HCEC 1CT (cell line): ENCODE measurements at places on chromosomes 3 and 15.

GRCh38 chr3:122102191-122102935, 47.2 kb downstream of the CD86 start:
- DNase-seq = no peak

DNA sequence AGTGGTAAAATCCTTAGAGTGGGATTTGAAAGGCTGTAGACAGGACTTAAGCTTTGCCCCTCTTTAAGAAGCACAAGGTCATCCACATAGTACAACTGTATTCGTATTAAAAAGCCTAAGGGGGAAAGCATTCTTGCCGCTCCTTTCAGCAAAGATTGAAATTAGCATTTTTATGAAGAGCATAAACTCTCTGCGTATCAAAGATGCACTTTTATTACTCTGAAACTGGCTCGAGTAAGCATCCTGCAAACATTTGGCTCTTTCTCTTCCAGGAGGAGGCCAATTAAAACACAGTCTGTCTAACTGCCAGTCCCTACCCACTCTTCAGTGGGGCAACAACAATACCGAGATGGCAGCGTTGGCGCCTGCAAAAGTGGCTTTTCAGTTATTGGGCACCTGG, 192.5 kb upstream of the TPRG1 start:
- DNase-seq = no peak

- DNase-seq = no peak
Measured at GRCh38 chr3:71443332-71443731, 140.2 kb downstream of the FOXP1 start.

- no peak for DNase-seq
Measured at GRCh38 chr3:113354307-113354706, 87.0 kb downstream of the CFAP44 start.

DNA sequence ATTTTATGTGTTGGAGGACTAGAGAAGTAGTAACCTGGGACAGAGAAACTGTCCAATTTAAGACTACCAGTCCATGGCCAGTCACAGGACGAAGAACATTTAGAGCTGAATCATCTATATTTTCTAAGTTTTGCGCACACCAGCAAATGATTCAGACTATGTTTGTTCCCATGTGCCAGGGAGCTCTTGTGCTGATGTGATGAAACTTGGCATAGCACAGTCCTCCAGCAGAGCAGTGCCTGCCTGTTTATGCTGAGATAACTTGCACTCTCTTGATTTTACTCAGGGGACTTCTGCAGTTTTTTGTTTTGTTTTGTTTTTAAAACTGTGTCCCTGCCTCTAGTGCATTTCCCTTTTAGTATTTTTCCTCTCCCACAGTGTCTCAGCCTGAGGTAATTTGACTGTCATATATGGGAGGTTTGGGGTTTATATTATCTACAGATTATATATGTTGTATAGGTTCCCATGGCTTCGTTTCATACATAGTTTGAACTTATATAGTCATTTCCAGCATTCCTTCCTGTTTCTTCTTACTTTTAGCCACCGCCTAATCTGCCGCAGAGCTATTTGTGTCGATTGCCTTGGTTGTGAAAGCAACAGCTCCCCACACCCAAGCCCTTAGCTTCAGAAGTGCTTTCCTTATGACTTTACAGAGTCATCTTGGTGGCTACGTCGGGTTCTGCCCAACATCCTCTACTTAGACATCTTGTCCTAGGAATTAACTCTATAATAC, 45.5 kb downstream of the PPM1L start:
- DNase-seq = peak; percentile 8

DNA sequence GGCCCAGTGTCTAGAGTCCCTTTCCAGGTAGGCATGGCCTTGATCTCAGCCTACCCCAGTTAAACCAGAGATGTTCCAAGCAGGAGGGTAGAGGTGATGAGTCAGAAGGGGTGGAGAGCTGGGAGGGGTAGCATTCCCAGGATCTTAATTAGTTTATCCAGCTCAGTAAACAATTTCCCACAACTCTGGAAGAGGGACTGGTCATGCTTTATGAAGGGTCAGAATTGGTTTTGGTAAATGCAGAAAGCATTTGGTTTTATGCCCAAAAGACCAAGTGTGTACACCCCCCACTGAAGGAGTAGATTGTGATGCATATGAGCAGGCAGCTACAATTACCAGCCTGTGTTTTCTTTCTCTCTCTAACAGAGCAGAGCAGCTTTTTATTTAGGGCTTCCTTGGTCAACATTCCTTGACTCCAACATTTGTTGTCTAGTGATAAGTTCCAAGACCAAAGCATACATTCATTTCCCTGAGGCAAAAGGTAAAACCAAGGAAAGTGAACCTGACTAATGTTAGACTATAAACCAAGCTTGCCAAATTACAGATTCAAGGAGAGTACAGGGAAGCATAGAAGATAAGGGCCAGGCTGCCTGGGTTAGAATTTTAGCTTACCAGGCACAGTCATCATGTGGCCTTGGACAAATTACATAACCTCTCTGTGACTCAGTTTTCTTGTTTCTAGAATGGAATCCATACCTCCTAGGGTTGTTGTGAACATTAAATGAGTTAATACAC, 17.6 kb downstream of the EXOSC7 start:
- peak; percentile 82 for DNase-seq

DNA sequence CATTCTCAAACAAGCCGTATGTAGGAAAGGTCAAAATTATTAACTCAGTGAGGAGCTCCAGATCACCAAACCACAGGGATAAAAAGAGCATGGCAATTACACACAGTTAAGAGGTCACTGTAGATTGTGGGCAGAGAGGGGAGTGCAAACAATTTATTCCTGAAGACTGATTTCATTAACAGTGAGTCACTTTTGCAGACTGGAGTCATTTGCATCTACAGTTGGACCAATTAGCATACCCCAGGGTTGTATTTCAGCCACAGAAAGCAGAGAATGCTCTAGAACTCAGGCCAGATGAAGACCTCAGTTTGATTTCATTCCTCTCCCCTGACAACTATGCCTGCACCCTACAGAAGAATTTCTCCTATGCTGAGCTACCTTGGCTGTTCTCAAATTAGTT, 40.1 kb downstream of the SETMAR start:
- DNase-seq = peak; percentile 18

- DNase-seq = no peak
Measured at GRCh38 chr3:75171630-75172230, 492.4 kb upstream of the FRG2C start.

GRCh38 chr3:14429237-14429636, 26.8 kb downstream of the SLC6A6 start:
- DNase-seq = no peak

DNA sequence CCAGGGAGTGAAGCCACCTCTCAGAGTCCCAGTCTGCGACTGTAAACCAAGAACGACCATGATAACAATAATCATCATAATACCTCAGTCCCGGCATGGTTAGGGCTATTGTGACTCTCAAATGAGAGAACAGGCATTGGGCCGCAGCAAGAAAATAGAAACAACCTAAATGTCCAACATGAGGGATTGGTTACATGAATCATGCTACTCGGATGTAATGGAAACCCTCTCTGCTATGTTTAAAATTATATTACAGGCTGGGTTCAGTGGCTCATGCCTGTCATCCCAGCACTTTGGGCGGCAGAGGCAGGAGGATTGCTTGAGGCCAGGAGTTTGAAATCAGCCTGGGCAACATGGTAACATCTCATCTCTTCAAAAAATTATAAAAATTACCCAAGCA, 2.8 kb downstream of the CPN2 start:
- DNase-seq = no peak

- DNase-seq = no peak
Measured at GRCh38 chr3:180570238-180570637, 31.7 kb upstream of the TTC14 start.

GRCh38 chr3:8542190-8543135, 40.8 kb downstream of the LMCD1 start:
- no peak for DNase-seq

DNA sequence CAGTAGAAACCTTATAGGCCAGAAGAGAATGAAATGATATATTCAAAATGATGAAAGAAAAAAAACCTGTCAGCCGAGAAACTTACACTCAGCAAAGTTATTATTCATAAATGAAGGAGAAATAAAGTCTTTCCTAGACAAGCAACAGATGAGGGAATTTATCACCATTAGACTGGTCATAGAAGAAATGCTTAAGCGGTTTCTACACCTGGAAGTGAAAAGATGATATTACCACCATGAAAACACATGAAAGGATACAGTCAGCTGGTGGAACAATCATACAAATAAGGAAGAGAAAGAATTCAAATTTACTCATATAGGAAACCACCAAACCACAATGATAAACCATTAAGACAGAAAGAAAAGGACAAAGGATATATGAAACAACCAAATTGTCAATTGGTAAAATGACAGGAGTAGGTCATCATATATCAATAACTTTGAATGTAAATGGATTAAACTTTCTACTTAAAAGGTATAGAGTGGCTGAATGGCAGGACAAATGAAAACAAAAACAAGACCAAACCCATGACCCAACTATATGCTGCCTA, 29.9 kb upstream of the PRR23C start:
- DNase-seq = no peak

DNA sequence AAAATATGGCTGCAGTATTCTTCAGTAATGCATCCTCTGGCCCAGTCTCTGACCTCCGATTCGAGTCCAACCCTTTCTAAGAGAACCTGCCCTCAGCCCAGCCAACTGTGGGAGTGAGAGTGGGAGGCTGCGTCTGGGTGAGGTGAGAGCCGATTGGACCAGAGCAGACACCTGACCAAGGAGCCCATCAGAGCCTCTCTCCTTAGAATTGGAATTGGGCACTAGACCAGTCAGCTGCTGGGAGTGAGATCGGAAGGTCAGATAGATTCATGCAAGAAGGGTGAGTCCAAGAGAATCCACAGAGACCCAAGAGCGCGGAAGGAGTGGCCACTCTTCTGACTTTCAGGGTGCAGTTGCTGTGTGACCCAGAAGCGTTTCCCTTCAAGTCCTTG, 10.2 kb downstream of the RASL12 start:
- DNase-seq = no peak

GRCh38 chr3:196246612-196247308, 30.4 kb downstream of the SLC51A start:
- peak; percentile 71 for DNase-seq

- no peak for DNase-seq
Measured at GRCh38 chr3:4845882-4846281, 133.4 kb upstream of the BHLHE40 start.

DNA sequence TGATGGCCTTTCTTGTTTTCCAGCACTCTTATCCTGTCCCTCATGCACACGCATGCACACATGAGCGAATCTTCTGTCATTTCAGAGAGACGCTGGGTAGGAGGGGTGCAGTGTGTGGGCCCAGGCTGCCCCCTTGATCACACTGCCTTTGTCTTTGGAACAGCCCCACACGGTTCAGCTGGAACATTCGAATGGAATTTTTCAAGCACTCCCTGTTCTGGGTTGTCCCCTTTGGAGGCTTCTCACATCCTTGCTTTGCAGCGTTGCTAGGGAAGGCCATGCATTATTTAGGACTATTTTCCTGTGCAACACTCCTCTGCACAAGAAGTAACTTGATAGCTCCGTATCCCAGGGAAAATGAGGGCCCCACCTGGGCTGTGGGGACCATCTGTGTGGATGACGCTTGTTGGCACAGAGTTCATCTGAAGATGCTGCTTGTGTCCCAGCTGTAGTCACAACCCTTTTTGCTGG, 78.4 kb downstream of the SPSB4 start:
- no peak for DNase-seq

- DNase-seq = no peak
Measured at GRCh38 chr3:177379045-177379444, 181.8 kb upstream of the TBL1XR1 start.

- DNase-seq = no peak
Measured at GRCh38 chr3:133330065-133330464, 69.8 kb upstream of the BFSP2 start.

DNA sequence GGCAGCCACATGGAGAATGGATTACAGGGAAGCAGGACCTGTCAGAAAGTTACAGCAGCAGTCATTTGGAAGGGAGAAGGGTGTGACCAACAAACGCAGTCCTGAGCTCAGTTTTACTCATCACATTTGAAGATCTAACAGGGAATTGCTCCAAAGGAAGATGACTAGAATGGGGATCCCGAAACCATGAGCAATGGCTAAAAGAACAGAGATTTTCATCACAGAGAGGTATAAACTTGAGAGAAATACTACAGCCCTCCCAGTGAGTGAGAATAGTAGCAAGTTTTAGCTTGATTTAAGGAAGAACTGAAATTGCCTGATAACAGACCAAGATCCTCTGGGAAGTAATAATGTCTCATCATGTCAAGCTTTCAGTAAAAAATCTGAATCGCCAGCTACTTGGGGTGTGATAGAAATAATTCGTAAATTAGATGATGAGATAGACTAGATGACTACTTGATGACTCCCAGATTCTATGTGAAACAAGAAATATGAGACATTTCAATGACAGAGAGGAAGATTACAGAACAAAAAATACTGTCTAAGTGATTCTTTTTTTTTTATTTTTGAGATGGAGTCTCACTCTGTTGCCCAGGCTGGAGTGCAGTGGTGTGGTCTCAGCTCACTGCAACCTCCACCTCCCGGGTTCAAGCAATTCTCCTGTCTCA, 16.9 kb downstream of the CD47 start:
- peak; percentile 49 for DNase-seq

DNA sequence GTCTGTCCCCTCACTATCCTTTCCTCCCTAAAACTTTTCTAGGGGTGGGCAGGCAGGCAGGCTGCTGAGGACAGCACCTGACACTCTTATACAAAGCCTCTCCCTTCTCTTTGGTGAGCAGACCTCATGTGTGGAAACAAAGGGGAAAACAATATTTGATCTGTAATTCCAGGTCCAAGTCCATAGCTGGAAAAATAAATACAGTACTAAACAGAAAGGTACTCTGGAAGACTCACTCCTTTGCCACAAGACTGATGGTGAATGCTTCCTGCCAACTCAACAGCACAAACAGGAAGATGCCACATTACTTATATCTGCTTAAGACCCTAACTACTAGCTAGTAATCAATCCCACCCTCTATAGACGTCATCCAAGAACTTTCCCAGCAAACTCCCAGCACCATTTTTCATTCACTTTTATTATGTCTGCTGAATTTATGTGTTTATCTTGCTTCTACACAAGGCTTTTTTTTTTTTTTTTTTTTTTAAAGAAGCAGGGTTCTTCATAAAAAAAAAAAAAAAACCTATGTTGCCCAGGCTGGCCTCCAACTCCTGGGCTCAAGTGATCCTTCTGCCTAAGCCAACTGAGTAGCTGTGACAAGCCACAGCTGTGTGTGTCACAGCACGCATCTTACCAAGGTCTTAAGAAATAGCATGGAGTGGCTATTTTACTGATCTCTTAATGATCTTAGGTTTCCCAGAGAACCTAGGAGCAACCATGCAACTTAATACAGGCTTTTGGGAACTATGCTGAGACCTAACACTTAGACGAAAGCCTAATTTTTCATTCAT, 44.2 kb upstream of the CSPG5 start:
- DNase-seq = no peak

DNA sequence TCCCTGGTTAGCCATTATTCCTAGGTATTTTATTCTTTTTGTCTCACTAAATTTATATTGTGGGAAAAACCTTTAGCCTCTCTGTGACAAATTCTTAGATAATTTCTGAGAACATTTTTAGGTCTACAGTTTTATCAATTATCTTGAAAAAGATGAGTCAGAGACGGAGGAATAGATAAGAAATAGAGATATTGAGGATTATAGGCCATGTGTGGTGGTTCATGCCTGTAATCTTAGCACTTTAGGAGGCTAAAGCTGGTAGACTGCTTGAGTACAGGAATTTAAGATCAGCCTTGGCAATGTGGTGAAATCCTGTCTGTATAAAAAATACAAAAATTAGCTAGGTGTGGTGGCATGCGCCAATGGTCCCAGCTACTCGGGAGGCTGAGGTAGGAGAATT, 960.2 kb downstream of the SQOR start:
- DNase-seq = no peak
